Retinal pigment epithelial cell (primary cell): ENCODE measurements at places on chromosomes 6 and 20.

- no peak for DNase-seq
These were observed 3.8 kb upstream of the E2F1 start for GRCh38 chr20:33689973-33690372.

- DNase-seq = no peak
These were observed 45.3 kb upstream of the CNR1 start for GRCh38 chr6:88211446-88211845.

GRCh38 chr6:26199057-26199772 is 112.0 kb downstream of the HFE start:
- peak; percentile 92 for DNase-seq

DNA sequence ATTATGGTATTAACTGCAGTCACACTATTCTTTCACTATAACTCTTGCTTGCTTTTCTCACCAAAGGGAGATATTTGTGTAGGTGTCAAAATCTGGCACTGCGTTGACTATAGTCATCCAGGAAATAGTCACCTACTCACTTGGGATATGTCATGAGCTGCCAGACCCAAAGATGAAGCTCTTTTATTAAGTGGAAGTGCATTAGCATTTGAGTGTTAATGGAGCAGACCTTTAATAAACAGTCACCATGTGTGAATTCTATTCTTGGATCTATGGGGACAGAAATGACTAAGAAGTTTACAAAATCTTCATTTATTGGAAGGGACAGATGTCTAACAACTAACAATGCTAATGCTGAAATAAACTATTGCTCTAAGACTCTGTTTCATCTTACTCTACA is 130.1 kb upstream of the NEDD9 start:
- no peak for DNase-seq

GRCh38 chr20:53872081-53872541 is 198.3 kb downstream of the BCAS1 start:
- peak; percentile 43 for DNase-seq

DNA sequence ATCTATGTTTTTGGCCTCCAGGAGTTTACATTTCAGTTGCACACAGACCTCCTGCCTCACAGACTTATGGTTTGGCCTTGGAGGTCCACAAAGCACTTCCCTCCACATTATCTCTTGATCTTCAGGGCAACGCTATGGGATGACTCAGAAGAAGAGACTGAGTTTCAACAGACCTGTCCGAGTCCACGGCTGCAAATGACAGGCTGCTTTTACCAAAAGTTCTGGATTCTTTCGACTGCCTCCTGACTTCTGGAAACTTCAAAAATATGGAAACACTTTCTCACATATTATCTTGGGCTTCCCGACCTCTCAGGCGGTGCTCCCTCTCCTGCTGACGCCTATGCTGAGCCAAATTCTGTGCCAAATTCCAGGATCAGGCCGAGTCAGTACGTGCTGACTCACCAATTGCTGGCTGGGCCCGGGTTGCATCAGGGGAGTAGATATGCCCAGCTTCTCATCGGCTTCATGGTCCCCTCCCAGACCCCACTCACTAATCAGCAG is 190.2 kb downstream of the BMP7 start:
- DNase-seq = no peak

GRCh38 chr6:108581237-108581931 is 20.7 kb downstream of the FOXO3 start:
- no peak for DNase-seq
